ENCODE measurements at places on chromosomes 13 and 19. TPM values are rescaled to one million over a fixed set of nuclear protein-coding genes. Genes with fewer than 3 reads are reported as not detected.

Gene UNC13A
- polyA plus RNA-seq: 0.05 TPM

Gene TMEM221
- 0.43 TPM for polyA plus RNA-seq

Gene ZNF234
- 4.4 TPM for polyA plus RNA-seq

Gene LCP1
- 3.2 TPM for polyA plus RNA-seq

Gene LILRA1
- 0.20 TPM for polyA plus RNA-seq

Gene PINLYP
- 9.8 TPM for polyA plus RNA-seq

Gene RYR1
- polyA plus RNA-seq: 1.1 TPM

Gene DCT
- polyA plus RNA-seq: 0.18 TPM

Gene KLK15
- polyA plus RNA-seq: not detected

Gene LINGO3
- polyA plus RNA-seq: not detected

Gene IRS2
- polyA plus RNA-seq: 7.4 TPM

Gene KIR3DL2
- not detected for polyA plus RNA-seq

Gene SOX1
- polyA plus RNA-seq: not detected

Gene CYP4F2
- polyA plus RNA-seq: not detected

Gene GCDH
- polyA plus RNA-seq: 26.1 TPM

Gene IZUMO2
- polyA plus RNA-seq: not detected

Gene MYO1F
- polyA plus RNA-seq: 9.3 TPM

Gene CGB5
- not detected for polyA plus RNA-seq

Gene OR7A5
- polyA plus RNA-seq: 0.02 TPM

Gene MIA
- 3.7 TPM for polyA plus RNA-seq

Gene SLC8A2
- 0.36 TPM for polyA plus RNA-seq

Gene PDCD5
- polyA plus RNA-seq: 254 TPM

Gene MEIOSIN
- polyA plus RNA-seq: 0.41 TPM

Gene NLRP5
- polyA plus RNA-seq: not detected

Gene ZNF256
- polyA plus RNA-seq: 5.5 TPM

Gene OR7D2
- polyA plus RNA-seq: not detected

Gene LAIR1
- polyA plus RNA-seq: 2.9 TPM

Gene SLITRK5
- 0.09 TPM for polyA plus RNA-seq

Gene SPACA4
- not detected for polyA plus RNA-seq
